Esophagus mucosa (tissue), 1 donor: ENCODE measurements at places on chromosomes 1 and 21. TPM values are rescaled to one million over a fixed set of nuclear protein-coding genes. Genes with fewer than 3 reads are reported as not detected.

GRCh38 chr1:184472136-184472535, 85.3 kb downstream of the C1orf21 start:
- ATAC-seq = no peak

DNA sequence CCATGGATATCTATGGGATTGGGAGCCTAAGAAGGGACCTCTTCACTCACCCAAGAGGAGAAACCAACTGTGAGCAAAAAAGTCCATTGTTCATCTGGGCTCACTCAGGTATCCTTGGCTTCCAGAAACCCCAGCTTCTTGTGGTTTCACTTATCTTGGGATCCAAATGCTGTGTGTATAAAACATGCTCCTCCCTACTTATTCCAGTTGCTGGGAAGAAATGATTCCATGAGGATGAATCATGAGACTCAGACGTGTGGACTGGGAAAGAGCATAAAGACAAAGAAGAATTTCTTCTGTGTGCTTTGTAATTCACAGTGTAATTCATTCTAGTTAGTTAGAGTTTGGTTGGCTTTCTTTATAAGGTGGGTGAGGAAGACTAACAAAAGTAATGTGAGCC, 283.7 kb downstream of the ZNF648 start:
- no peak for ATAC-seq

- ATAC-seq = no peak
Observed at GRCh38 chr21:21712748-21713520, 714.7 kb downstream of the NCAM2 start.

GRCh38 chr1:182041615-182042014, 19.9 kb downstream of the ZNF648 start:
- ATAC-seq = no peak

GRCh38 chr1:81125672-81126071, 675.1 kb upstream of the ADGRL2 start:
- ATAC-seq = no peak

DNA sequence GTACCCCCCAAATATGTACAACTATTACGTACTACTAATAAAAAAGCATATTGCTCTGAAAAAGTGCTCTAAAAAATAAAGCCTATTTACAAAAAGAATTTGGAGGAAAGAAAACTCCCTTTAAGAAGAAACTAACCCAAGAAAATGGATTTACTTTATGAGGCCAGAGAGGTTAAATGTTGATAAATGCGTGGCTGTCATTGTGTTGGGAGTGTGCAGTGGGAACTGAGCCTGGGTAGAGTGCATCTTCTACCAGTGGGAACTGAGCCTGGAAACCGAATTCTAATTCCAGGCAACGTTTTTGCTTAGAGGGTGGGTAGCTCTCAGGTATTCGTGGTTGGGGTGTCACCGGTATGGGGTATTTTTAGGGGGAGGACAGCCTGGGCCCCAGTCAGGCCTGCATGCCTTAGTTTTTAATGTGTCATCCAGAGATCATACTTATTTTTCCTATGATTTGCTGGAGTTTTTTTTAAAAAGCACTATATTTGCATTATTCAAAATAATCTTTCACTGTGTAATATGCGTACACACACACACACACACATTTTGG, 24.1 kb upstream of the RNF187 start:
- no peak for ATAC-seq

DNA sequence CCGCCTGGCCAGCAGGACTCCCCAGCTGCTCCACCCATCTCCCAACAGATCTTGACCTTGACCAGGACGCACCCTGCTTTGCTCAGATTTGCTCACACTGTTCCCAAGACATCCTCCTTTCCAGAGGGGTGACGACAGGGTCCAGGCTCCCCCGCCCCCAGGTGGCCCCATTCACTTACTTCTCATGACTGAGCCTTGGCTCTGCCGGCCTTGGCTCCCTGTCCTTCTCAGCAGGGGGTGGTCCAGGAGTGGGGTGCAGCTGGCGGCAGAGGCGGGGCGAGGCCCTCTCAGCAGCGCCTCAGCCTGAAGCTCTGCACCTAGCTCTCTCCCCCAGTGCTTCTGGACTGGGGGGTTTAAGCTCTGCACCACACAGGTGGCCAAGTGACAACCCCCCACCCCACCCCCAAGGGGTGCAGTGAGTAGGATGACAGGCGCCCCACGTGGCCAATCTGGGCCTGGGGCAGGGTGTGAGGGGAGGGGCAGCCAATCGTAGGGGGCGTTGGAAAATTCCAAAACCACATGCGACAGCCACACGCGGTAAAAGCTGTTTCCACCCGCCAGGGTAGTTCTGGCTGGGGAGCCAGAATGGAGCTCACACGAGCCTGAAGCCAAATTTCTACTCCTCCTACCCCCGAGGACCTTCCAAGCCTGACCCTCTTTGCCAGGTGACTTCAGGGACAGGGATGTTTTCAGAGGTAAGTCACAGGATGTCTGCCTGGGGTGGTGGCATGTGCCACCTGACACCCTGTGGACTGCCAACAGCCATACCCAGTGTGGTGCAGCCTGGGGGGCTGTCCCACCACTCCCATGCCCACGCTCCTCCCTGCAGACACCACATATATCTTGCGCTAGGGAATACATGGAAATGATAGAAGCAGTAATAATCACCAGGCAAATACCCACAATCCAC, 5.6 kb downstream of the RORC start:
- no peak for ATAC-seq

- no peak for ATAC-seq
Observed at GRCh38 chr21:37561941-37562919, 195.7 kb downstream of the DYRK1A start.

DNA sequence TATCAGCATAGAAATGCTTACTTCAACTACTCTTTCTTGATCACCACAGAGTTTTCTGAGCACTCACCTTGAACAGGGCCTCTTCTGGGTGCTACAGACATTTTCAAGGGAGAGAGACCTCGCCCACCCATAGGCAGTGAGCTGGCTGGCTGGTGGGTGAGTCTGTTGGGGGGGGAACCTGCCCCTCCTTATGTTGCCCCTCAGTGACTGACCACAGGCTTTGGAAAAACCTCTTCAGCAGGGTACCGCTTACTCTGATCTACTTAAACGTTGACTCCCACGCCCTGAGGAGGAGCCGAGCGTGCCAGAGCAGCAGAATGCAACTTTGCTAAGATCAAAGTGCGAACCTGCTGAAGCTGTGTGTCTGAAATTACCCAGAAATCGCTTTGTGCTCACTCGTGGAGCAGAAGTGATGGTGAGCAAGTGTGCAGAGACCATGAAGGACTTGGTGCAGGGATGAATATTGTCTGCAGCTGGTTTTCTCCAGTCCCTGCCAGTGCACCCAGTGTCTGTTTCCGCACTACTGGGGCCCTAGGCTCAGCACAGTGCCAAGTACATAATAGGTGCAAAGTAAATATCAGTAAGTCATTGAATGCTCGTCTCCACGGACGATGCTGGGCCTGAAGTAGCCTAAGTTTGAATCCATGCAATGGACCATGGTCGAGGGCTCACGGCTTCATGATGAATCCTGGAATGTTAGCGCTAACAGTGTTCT, 158.7 kb upstream of the IRF2BP2 start:
- ATAC-seq = no peak

- no peak for ATAC-seq
Observed at GRCh38 chr1:30334767-30335166, 388.6 kb downstream of the MATN1 start.

DNA sequence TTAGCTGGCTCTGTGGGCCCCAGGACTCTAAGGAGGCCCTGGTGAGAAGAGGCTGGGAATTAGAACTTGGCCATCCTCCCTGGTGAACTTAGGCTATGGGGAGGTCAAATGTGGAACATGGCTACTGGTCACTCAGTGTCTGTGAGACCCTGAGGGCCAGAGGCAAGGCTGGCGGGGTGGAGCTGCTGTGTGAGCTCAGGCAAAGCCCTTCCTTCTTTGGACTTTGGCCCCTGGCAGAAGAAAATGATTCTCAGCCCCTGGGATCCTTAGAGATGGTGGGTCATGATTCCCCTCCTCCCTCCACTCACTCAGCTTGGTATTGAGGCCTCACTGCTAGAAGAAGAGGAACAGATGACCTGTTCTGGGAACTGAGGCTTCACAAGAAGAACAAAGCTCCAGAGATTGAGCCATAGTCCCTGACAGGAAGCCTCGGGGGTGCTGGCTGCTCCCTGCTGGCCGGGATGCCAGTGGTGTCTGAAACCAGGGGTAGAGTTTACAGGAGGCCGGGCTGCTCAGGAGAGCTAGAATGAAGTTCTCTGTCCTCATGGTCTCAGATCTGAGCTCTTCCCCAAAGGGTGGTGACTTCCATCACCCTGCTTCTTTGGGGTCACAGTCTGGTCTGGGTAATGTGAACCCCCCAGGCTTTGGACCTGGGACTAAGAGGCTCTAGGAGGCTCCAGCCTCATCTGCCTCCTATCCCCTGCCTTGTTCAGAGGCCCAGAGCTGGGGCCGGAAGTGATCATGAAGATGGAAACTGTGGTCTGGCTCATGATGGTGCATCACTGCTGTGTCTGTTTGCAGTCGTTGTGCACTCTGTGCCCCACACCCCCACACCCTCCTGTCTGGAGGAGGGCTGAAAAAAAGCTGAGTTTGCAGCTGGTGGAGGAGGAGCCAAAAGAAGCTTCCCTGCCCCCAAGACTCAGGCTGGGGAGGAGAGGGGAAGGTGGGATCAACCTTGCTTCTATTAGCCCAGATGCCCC, 905 bp downstream of the BTBD19 start:
- no peak for ATAC-seq

DNA sequence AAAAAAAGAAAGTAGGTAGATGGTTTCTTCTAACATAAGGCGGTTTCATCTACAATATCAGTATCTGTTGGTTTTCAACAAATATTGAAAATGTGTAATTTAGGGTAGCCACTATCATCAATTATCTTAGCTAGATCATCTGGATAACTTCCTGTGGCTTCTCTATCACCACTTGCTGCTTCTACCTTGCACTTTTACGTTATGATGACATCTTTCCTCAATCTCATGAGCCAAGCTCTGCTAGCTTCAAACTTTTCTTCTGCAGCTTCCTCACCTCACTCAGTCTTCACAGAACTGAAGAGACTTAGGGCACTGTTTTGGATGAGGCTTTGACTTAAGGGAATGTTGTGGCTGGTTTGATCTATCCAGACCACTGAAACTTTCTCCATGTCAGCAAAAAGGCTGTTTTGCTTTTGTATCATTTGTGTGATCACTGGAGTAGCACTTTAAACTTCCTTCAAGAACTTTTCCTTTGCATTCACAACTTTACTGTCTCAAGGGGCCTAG, 144.9 kb upstream of the HP1BP3 start:
- no peak for ATAC-seq

DNA sequence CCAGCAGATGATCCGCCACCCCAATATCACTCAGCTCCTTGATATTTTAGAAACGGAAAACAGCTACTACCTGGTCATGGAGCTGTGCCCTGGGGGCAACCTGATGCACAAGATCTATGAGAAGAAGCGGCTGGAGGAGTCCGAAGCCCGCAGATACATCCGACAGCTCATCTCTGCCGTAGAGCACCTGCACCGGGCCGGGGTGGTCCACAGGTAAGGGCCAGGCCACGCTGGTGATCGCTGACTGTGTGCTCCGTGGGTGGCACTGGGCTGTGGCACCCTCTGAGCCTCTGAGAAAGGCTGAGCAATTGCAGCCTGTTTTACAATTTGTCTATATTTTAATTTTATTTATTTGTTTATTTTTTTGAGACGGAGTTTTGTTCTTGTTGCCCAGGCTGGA, 51.7 kb downstream of the HUNK start:
- no peak for ATAC-seq

- ATAC-seq = no peak
Observed at GRCh38 chr1:12507631-12508030, 110.4 kb downstream of the DHRS3 start.

DNA sequence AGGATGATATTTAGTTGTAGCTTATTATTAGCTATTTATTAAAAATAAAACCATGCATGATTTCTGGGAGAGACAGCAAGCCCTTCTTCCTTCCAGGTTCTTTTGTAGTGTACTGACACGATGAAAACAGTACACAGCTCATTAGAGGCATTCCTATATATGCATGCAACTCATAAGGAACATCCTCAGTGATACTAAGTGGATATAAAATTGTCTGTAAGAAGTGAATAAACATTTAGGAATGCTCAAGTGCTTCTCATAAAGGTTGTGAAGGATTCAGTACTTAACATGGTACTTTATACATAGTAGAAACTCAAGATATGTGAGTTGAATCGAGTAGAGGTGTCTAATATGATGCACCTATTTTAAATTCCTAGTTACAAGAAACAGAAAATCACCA, 287.7 kb downstream of the SDCCAG8 start:
- ATAC-seq = no peak

GRCh38 chr1:43935711-43936427, 2.3 kb downstream of the ARTN start:
- ATAC-seq = peak; percentile 64

Gene CD1D
- 0.44 TPM for total RNA-seq

Gene OLFML3
- total RNA-seq = 1.6 TPM

Gene PPIAL4G
- total RNA-seq = not detected

Gene TRIM67
- not detected for total RNA-seq

Gene RBM11
- 2.1 TPM for total RNA-seq

Gene SMIM1
- 1.5 TPM for total RNA-seq

Gene SPSB1
- 15.5 TPM for total RNA-seq

Gene LAX1
- total RNA-seq = 0.84 TPM

Gene KRTAP19-1
- total RNA-seq = not detected
